ENCODE measurements at places on chromosomes 7 and 10.

- DNase-seq, result no peak
Observed at GRCh38 chr10:132932461-132933307, 9.7 kb downstream of the CFAP46 start.

GRCh38 chr7:26451997-26452396 is 160.3 kb downstream of the SNX10 start:
- DNase-seq, result no peak

DNA sequence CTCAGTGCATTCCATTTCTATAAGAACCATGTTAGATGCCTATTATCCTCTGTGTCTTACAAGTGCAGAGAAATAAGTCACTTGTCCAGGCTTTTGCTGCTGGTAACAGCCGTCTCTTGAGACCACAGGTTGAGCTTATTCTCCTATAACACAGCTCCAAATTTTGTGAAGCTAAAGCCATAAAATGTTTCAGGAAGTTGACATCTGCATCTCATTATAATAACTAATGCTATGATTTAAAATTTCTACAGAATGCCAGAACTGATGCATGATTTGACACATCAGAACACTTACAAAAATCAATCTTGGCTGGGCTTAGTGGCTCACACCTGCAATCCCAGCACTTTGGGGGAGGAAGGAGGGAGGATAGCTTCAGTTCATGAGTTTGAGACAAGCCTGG is 986.9 kb downstream of the TYW1 start:
- no peak for DNase-seq

DNA sequence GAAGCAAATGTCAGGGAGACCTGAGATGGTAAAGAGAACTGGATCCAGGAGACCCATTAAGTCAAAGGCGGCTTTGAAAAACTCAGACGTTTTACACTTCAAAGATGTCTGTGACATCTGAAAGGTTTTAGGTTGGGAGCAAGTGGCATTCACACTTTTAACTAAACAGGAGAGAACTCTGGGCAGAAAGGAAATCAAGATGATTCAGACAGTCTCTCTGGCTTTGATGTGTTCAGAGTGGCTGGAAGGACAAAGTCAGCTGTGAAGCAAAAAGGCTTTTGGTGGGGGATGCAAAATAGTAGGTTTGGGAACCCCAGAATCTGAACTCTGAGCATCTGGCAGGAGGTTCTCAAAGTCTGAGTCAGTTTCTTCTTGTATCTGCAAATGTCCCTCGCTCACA is 66.6 kb downstream of the PRKCQ start:
- DNase-seq, result peak; percentile 32

- no peak for DNase-seq
Observed at GRCh38 chr10:119515511-119516045, 26.9 kb downstream of the RGS10 start.

GRCh38 chr7:135151533-135151932 is 3.7 kb downstream of the TMEM140 start:
- DNase-seq, result no peak

GRCh38 chr10:17662193-17663138 is 18.5 kb downstream of the STAM start:
- no peak for DNase-seq

- DNase-seq, result no peak
Observed at GRCh38 chr10:20302033-20302432, 485.8 kb downstream of the PLXDC2 start.

DNA sequence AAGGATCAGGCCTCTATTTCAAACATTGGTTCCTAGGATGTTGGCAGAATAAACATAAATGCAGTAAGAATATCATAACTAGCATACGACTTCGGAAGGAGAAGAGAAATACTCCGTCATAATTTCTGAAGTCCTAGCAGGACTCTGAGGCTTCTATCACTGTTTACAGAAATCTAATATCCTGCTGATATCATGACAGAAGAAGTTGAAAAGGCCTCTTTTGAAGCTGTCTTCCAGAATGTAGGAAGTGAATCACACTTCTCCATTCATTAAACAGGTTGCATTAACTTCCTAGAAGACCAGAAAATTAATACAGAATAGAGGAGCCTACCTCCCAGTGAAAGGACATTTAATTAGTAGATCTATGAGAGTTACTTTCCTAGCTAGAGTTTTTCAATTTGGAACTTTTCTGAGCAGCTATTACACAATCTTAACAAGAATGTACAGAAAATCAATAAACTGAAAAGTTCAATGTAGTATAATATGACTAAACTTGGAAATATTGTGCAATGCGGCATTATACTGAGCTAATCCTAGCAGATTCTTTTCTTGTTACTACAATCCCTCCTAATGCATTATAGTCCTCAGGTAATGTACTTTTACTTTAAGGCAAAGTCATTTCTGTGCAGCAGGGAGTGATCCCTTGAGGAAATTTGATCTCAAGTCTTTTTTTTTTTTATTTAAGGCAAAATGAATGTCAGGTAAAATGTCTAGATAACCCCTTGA is 622.6 kb upstream of the CELF2 start:
- no peak for DNase-seq

- DNase-seq, result no peak
Observed at GRCh38 chr7:150824379-150825177, 24.0 kb downstream of the TMEM176A start.

- DNase-seq, result no peak
Observed at GRCh38 chr7:71488308-71488707, 356.4 kb downstream of the GALNT17 start.

DNA sequence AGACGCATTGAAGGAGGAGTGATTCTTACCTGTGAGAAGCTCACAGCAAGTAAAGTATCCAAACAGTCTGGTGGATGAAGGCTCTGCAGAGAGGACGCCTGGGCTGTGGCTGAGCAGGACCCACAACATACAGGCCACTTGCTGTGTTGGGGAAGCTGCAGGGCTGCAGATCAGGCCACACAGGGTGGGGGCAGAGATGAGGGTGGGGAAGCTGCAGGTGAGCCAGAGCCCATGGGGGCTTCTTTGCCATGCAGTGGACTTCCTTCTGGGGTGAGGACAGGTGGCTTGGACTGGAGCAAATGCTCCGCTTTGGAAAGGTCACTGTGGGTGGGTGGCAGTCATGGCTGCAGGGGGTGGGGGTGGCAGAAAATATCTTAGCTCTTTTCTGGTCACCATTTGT is 214.8 kb downstream of the GLRX3 start:
- no peak for DNase-seq

- DNase-seq, result no peak
Observed at GRCh38 chr10:69410487-69410886, 6.2 kb downstream of the TACR2 start.

DNA sequence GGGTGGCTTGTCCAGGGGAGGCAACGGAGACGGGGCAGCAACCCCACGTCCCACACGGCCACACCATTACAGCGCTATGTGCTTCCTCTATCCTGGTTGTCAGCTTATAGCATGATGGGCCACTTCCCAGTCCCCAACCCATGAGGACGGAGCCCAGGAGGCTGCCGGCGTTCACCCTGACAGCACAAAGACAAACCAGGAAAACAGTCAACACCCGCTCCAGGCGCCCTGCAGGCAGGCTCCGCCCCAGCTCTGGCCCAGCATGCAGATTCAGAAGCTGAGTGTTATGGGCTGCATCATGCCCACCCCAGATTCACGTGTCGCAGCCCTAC is 14.8 kb downstream of the WDR86 start:
- DNase-seq, result no peak

DNA sequence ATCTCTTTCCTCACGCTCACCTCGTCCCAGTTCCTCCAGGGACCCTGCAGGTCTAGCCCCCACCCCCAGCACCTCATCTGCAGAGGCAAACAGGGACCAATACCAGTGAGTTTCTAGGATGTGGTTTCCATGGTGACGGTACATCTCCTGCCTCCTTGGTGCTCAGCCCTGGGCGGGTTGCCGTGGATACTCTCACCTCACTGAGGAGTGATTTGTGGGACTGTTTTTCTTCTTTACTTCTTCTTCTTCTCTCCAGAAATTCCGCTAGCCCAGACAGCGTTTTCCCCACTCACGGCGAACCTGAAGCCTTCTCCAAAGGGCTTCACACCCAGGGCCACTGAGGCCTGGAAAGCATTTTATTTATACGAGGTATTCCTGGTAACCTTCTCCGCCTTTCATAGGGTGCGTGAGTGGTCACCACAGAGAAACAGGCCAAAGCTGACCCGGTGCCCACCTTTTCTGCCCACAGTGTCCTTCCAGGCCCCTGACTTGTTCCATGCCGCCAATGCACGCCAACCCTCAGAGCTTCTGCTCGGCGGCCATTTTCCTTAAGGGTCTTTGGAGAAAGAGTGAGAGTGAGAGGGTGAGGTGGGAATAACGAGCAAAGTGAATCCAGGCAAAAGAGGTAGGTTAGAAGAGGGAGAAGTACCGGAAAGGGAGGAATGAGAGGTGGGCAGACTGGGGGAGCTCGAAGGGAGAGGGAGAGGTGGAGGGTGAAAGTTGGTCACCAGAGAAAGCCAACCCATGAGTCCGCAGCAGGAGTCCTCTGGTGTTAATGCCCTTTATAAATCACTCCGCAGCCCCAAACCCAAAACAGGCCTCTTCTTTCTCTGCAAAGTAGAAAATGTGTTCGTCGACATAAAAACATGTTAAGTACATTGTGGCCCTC is 15.5 kb downstream of the FAM241B start:
- DNase-seq, result no peak

DNA sequence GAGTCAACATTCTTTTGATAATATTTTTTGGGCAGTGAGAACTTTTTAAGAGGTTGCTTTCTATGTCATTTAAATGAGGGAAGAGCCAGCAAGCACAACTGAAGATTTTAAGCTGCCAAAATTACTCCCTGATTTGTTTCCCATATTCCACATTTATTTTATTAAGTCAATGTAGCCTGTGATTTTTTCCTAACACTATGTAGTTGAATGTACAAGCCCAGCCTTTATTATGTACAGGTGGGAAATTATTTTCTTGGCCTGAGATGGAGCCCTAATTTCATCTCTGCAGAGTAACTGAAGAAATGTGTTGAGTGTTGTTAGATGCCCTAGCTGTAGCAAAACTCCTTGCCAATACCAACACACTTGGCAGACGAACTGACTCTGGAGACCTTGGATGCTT is 83.1 kb upstream of the MINDY3 start:
- no peak for DNase-seq

DNA sequence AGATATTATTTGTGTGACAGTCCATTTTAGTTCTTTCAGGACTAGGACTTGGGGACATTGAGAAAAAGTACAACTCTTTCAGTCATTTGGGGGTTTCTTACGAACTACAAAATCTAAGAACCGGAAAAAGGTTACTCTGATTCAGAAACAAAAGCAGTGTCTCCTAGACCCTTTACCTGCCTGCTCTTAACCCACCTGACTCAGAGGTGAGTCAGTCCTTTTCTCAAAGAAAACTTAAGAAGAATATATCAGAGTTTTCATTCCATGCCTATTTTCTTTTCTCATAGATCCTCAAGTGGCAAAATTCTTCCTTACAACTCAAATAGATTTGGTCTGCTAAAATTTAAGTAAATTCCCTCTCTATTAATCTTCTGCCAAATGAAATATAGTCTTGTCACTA is 114.9 kb upstream of the PTN start:
- DNase-seq, result no peak

DNA sequence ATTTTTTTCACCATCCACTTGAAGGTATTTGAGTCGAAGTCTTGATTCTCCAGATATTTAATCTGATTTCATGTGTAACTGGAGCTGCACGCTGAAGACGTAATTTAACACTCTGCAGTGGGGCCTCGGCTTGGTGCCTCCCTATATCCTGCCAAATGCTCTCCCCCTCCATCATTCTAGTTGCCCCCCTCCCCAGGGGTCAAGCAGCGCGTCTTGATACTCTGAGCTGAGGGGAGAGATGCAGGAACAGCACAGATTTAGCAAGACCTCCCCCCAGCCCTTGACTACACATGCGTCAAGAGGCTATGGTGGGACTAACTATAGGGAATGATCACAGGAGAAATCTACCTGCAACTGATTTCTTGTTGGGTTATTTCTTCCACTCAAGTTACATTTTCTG is 85.8 kb downstream of the PRPF18 start:
- no peak for DNase-seq

- DNase-seq, result no peak
Observed at GRCh38 chr10:77849039-77849664, 77.4 kb downstream of the DLG5 start.

GRCh38 chr10:130762491-130762890 is 549.0 kb downstream of the TCERG1L start:
- DNase-seq, result no peak

DNA sequence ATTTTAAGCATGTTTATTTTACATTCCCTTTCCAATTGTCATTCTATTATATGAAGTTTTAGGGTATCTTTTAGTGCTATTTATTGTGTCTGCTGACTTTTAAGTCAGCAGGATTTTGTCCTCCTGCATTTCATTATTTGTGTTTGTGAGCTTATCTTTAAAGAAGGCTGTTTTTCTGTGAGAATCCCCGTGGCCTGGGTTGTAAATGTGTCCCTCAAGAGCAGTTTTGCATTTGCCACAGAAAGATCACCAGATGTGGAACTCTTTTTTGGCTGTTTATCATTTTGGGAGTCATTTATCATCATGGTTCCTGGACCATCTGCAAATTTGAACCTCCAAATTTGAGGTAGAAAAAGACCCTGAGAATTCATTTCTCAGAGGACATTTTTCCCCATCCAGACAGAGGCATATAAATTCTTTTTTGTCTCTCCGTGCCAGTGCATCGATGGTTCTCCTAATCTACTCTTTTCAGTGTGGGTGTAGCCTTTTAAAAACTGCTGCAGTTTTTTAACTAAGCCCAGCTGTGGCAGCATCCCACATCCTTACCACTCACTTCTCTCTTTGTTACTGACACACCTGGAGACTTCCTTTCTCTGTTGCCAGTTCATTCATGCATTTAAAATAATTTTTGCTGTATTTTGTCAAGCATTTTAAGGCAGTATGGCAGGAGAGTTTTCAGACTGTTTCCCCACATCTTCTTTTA is 20.1 kb upstream of the MTURN start:
- DNase-seq, result no peak

GRCh38 chr7:121330053-121330833 is 1.4 kb downstream of the WNT16 start:
- DNase-seq, result no peak

DNA sequence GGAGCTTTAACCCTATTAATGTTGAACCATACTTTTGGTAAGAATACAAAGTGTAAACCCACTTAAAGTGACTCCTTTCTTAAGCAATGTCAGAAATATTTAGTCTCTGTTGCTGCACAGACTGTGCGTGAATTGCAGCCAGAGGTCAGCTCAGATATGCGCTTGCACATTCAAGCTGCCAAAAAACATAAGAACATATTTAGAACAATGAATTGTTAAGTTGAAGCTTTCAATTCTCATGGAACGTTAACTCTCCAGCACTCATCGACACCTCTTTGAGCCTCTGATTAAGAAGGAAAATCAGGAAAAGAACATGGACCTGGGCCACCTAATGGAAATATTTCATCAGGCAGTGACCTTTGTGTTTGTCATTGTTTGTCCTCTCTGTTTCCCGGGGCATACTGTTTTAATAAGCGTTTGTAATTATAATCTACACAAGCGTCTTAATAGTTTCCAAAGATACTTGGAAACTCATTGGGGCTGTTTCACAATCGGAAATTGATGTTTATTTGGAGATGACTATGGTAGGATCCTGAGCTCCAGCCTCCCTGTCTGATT is 193.0 kb upstream of the CELF2 start:
- DNase-seq, result no peak

Data from activated T-cell treated with anti-CD3 and anti-CD28 coated beads for 24 hours (primary cell).